ENCODE measurements at places on chromosomes 6 and 20.

GRCh38 chr6:146850981-146851380 is 252.2 kb downstream of the ADGB start:
- DNase-seq, result no peak

DNA sequence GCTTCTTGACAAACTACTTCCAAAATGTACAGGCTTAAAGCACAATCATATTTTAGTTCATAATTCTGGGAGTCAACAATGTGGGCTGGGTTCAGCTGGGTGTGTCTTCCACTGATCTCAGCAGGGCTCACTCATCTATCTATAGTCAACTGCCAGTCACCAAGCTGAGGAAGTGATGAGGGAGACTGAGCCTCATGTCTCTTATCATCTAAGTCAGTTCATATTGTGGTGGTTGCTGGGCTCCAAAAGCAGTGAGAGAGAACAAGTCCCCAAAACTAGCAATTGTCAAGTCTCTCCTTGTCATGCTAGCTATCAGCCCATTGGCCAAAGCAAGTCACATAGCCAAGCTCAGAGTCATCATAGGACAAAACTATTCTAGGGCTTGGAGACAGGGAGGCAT is 465.9 kb upstream of the ARID1B start:
- DNase-seq, result no peak

DNA sequence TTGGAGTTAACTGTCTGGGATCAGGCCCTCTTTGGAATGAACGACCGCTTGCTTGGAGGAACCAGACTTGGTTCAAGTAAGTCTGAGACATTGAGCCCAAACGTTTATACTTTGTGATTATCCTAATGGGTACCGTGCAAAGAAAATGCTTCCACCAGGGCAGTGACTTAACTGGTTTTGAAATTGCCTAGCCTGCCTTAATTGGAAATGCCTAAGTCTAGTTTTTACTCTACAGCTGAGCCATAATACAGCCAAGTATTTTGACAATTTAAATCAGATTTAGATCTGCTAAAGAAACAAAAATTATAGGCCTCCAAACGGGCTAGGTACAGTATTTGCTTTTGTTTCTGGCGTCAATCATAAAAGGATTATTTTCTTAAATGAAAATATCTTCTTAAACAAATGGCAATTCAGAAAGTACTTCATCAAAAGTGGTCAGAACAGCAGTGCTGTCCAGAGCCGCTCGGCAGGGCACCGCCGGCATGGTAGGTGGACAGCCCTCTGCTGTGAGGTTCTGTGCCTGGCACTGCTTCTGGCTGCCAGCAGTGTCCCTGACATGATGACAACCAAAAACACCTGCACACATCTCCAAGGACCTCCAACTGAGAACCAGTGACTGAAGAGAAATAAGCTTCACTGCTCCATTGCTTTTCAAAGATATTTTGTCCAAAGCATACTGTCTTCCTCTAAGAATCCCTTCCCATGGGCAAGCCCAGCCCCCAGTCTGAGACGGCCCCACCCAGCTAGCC is 55.6 kb downstream of the EZR start:
- no peak for DNase-seq

DNA sequence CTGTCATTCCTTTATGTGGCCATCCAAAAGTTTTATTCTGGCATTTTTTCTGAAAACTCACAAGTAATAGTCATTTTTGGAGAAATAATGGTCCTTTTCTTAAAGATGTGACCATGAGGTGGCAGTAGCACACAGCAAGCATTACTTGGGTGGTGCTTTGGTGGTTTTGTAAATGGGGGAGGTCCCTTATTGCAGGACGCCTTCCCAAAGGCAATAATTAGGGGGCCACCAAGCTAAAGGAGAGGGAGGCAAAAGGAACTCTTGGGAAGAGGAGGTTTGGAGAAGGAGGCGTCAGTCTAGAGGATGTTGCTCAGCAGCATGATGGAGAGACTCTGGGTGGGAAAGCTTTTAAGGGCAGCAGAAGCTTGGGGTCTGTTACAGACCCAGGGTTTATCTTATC is 422.6 kb upstream of the MMS22L start:
- DNase-seq, result no peak

DNA sequence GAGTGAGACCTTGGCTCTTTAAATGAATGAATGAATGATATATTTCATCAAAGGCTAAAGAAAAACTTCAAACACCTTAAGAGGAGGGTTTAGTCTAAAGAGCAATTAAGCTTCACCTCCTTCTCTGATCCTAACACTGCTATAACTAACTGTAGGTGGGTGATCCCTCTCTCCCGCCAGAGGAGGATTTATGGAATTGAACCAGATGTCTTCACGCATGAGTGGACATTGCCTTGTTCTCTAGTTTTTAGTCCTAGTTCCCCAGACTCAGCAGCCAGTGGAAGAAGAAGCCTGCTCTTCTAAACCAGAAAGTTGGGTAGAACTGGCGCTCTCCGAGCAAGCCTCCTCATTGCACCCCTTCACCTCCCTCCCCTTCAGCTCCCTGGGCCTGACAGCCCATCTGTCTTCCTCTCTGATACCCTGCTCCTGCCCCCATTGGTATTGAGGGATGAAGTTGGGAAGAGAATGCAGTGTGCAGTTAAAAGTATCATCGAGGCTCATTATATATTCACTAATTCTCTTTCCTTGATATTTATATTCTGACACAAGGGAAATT is 142.7 kb downstream of the ARID1B start:
- no peak for DNase-seq

- DNase-seq, result no peak
Measured at GRCh38 chr20:62967628-62968351, 15.3 kb downstream of the SLC17A9 start.

- DNase-seq, result no peak
Measured at GRCh38 chr6:41561931-41562911, 16.0 kb downstream of the FOXP4 start.

GRCh38 chr6:84161190-84161589 is 66.3 kb downstream of the CEP162 start:
- DNase-seq, result no peak

- DNase-seq, result no peak
Measured at GRCh38 chr6:15322781-15323536, 77.1 kb downstream of the JARID2 start.

DNA sequence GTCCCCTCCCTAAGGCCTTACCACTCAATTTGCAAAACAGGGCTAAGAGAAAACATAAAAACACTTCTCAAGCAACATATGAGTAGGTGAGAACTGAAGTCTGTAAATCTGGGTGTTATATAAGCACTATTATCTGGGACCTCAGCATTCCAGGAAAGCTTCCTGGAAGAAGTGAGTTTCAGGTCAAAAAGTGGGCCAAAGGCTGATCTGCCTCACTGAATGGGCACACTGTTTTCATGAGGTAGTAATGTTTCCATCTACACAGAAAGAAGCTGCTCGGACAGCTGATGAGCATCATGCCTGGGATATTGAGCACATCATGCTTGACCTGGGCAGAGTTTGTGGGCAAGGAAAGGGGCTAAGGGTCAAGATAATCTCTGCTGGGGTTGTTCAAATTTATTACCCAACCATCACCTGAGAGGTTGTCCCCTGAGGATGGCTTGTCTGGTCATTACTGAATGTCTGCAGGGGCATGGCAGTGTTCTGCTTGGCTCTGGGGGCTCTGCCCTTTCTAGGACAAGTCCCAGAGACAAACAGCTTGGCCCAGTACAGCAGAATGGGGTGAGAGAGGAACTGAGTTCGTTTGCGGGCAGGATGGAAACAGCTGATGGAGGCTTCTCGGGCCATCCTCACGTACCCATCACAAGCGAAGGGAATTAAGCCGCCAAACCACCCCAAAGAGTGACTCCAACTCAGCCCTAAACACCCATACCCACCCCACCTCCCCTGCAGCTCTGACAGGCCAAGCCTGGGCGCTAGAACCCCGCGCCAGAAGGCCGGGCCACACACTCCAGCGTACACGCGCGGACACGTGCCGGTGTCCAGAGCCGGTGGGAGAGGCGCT is 1.2 kb upstream of the SYNJ2 start:
- no peak for DNase-seq

- peak; percentile 7 for DNase-seq
Measured at GRCh38 chr20:58538752-58539151, 23.6 kb upstream of the APCDD1L start.

- no peak for DNase-seq
Measured at GRCh38 chr20:34377072-34377847, 14.2 kb downstream of the ITCH start.

DNA sequence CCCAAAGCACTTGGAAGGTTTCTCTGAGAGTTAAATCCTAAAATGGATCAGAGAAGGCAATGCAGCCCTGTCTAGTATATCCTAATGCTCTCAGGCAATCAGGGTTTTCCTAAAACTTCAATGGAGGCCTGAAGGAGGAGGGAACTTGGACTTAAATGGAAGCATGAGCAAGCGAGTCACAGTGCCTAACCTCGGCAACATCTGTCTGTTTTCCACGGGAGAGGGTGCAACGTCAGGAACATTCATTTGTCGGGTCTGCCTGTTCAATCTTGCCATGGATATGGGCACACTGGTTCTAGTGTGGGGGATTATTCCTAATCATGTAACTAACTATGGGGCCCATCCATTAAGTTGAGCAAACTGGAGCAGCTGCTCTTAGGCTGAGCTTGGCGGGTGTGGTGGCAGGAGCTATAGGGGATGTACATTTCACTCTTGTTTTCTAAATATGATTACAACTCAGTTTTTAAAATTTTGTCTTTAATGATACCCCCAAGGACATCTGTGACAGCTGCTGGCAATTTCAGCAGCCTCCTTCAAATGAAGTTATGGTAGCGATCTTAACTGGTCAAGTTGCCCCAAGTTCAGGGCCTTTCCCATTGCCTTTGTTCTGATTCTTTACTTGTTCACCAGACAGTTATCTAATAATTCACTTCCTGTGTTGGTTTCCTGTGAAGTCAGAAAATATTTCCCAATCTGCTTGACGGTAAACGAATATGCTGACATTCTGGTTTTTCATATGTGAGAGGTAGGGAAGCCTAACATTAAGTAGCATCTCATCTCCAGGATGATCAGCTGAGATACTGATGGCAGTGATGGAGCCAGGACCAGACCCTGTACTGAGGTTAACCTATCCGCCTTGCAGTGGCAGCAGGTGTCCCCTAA is 21.6 kb downstream of the DSE start:
- DNase-seq, result no peak

DNA sequence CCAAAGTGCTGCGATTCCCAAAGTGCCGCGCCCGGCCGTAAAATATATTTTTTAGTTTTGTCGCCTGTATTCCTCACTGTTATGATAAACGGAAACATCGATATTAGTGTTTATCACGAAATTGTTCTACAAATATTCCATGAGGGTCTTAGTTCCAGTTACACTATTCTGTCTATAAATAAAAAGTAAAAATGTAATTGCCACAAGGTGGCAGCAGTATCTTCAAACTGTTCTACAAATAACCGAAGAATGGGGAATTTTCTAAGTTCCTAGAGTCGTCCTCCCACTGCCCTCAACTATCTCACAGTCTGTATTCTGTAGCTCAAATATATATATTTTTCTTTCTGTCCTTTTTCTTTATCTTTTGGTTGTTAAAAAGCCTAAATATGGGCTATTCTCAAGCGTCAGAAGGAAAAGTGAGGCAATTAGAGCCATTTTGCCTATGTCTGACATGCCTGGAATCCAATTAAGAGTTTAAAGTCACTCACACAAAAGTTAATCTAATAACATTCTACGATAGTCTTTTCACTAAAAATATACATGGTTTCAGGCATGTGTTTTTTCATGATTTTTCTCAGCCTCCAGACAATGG is 14.2 kb upstream of the FAM162B start:
- DNase-seq, result no peak

GRCh38 chr6:4814212-4814611 is 38.0 kb downstream of the CDYL start:
- no peak for DNase-seq

GRCh38 chr6:138477913-138478539 is 21.3 kb downstream of the NHSL1 start:
- no peak for DNase-seq

DNA sequence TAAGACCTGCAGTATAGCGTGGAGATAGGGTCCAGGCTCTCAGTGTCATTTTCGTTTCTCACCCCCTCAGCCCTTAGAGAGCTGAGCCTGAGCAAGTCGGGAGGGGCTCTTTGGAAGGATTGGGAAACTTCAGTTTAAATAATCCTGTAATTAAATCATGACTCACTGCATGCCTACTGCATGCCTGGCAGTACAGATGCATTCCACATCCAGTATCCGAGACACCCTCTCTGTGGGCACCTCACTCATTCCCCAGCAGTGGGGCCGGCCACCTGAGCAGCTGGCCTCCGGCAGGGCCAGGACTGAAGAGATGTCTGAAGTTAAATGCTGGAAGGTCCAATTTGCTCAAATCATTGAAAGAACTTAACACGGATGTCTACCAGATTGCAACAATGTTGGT is 316.6 kb downstream of the THBS2 start:
- DNase-seq, result no peak

DNA sequence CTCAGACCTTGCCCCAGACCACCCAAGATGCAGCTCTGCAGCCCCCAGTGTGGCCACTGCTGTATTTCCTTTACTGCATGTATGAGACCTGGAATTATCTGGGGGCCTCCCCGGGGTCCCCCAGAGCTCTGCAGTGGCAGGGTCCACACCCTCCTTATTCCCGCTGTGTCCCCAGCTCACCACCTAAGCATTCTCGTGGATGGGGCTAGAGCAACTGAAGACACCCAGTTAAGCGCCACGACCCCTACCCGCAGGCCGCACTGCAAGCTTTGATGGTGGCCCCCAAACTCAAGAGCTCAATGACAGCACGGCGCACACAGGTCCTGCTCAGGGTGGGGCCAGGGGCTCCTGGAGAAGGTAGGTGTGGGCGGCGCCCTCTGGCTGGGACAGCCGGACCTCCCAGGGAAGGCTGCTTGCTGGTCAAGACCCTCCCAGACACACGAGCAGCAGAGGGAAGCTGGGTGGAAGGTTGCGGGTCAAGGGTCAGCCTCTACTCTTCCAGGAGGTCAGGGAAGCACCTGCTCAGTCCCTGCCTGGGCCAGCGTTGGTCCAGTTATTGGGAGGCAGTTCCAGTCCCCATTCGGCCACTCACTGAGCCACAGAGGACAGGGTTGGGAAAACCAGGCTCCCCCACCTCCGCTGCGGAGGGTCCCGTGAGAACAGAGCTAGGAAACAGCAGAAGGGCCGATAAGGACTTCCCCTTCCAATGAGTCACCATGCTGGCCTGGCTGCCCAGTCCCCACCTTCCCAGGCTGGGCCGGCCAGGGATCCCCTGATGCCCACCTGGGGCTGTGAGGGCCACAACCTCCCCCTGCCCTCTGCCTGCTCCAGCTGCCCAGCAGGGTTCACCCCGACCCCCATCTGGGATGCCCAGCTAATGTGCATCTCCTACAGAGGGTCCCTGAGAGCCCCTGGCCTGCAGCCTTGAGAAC is 2.9 kb downstream of the LAMA5 start:
- DNase-seq, result no peak

DNA sequence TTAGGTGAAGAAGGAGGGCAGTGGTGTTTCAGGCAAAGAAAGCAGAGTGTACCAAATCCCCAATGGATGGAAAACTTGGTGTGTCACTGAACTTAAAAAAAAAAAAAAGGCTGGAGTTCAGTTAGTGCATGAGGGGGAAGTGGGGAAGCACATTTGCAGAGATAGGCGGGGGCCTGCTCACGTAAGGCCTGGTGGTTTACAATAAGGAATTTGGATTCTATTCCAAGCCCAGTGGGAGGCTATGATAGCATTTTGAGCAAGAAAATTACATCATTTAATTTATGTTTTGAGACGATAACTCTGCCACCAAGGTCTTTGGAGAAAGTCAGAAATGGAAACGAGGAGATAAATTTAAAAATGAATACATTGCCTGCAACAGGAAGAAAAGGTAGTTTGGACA is 225.5 kb downstream of the EYA4 start:
- DNase-seq, result no peak
